ENCODE measurements at places on chromosomes 1 and 21.

DNA sequence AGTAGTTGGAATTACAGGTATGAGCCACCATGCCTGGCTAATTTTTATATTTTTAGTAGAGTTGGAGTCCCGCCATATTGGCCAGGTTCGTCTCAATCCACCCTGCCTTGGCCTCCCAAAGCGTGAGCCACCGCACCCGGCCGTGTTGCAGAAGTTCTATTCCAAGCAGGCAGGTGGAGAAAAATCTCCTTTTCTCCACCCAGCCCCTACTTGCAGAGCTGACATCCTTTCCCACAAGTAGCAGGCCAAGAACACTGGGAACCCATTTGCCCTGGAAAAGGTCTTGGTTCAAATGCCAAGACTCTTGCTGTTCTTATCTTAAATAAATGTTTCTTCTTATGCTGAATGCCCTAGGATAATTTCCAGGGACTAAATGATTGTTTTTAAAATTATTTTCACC lies 17.5 kb downstream of the AGL start:
- DNase-seq, result no peak

GRCh38 chr1:171484760-171485374 lies 463 bp upstream of the PRRC2C start:
- DNase-seq, result no peak

GRCh38 chr21:37000381-37000780 lies 6.1 kb upstream of the RIPPLY3 start:
- no peak for DNase-seq

DNA sequence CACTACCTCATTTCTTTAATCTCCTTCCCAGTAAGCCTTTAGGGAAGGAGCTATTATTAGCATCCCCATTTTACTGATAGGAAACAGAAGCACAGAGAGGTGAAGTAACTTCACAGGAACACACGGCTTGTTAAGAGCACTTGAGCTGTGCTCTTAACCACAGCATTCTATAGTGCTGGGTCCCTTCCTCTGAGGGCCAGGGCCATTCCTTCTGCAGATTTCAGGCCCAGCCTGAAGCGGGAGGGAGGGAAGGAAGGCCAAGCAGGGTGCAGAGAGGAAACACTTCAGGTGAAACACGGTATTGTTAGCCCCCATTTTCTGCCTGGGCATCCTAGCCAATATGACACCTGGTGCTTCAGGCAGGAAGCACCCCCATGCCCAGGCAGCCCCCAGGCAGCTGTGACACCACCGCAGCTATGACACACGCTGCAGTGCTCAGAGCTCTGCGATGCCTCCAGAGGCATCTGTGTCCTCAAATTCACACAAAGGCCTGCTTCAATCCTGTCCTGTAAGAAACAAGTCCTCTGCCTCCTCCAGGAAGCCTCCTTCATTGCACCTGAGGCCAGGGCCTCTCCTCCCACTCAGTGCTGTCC lies 4.5 kb upstream of the EXTL1 start:
- DNase-seq, result no peak

DNA sequence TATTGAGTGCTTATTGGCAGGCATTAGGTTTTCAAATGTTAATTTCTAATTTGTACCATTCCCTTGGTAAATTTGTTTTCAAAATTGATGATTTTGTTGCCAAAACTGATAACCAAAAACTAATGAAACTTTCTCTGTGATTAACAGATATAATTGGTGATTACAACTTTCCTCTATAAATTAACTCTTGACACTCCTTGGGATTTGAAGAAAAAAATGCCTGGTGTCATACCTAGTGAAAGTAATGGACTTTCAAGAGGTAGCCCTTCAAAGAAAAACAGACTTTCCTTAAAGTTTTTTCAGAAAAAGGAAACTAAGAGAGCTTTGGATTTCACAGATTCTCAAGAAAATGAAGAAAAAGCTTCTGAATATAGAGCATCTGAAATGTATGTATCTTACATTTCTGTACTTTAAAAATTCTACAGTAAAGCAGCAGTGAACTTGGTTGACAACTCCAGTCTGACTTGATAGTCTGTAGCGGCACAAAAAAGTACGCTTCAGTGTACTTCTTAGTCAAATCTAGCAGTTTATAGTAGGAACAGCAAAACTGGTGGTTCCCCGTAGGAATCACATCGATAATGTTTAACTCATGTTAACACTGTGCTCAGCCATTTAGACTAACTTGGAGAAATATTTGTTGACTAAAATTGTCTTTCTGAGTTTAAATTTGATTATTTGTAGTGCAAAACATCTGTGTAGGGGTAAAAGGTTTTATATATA lies 3.0 kb downstream of the USP1 start:
- DNase-seq, result no peak

DNA sequence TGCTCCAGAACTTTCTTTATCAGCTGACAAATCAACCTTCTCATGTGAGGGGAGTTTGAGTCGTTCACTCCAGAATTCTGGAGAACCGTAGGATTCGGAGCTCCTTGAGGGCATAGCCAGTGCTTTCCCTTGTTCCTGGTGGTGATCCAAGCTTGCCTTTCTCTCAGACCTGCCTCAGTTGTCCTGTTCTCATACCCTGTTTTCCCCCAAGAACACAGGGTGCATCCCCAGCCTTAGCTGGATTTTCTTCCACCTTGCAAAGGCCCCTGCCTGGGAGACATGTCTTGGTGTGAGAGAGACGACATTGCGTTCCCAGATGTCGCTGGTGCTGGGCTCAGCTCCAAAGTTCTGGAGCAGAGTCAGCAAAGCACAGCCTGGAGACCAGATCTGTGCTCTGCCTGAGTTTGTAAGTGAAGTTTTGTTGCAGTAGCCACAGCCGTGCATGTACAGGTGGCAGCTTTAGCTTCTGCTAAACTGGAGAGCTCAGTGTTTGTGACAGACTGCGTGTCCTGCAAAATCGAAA lies 40.0 kb downstream of the ABCG1 start:
- no peak for DNase-seq

- no peak for DNase-seq
Measured at GRCh38 chr1:78586572-78586971, 33.7 kb upstream of the IFI44L start.

GRCh38 chr1:150008699-150009098 lies 1.8 kb downstream of the OTUD7B start:
- no peak for DNase-seq

DNA sequence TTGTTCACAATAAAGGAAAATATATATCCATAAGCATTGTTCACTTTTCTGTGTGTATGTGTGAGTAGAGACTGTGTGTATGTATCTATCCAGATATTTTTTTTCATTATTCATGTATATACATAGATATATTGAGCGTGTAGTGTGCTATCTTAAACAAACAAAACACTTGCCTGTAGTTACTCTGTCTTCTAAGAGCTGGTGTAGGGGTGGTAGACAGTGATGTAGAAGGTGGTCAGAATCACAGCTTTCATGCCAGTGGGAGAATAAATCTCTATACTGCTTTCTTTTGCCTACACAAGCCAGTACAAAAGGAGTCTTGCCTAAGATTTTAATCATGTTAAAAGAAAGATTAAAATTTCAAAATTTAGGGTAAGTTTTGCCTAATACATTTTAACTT lies 122.0 kb downstream of the UCHL5 start:
- no peak for DNase-seq
